ENCODE measurements at places on chromosomes 12 and 14.

DNA sequence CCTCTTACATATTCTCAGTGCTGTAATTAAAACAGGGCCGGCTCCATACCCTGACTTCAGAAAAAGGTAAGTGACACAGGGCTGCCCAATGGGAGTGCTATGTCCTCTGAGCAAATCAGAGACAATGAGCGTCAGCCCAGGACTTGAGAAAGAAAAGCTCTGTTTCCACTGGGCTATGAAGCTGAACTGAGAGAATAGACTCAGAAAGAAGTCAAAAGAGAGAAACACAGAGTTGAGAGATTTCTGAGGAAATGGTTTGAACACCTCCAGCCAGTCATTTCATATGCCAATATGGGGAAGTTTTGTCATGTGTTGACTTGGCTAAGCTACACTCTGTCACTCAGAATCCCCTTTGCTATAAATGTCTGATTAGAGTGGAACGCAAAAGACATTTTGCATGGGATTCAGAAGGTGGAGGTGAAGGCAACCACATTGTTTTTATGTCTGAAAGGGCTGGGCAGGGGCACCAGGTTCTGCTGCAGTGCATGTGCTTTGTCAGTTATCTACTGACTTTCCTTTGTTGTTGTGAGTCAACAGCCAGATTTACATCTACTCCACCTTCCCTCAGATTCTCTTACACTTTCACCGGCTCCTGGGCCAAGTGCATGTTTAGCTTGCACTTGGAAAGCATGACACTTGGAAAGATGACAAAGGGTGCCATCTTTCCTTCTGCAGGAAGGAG lies 313.3 kb downstream of the DUSP6 start:
- DNase-seq: peak; percentile 18

GRCh38 chr12:131923260-131923659 lies 5.8 kb upstream of the PUS1 start:
- DNase-seq: no peak

- DNase-seq: no peak
Measured at GRCh38 chr14:28766469-28766955, at the start of gene FOXG1. FOXG1 (plus strand) TSS chr14:28766787; CDS start chr14:28767280, 493 bp downstream.

DNA sequence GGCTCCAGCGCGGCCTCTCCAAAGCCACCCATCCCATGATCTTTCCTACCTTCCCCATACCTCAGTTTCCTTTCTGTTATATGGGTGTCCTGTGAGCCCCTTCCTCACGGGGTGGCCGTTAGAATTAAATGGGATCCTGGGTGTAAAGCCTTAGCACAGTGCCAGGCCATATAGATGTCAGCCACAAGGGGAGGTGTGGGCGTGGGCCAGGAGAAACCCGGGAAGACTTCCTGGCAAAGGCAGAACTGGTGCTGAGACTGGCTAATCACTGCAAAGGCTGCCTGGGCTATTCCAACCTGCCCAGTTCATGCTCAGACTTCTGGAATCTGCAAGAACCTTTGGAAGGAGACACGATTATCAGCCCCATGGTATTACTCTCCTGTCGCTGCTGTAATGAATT lies 11.0 kb upstream of the NCOR2 start:
- DNase-seq: no peak

- no peak for DNase-seq
Measured at GRCh38 chr12:94049718-94050117, 98.7 kb upstream of the PLXNC1 start.

GRCh38 chr12:124518051-124518932 lies 49.1 kb downstream of the NCOR2 start:
- DNase-seq: no peak

GRCh38 chr14:66508547-66508845 lies 549 bp downstream of the GPHN start:
- DNase-seq: no peak

DNA sequence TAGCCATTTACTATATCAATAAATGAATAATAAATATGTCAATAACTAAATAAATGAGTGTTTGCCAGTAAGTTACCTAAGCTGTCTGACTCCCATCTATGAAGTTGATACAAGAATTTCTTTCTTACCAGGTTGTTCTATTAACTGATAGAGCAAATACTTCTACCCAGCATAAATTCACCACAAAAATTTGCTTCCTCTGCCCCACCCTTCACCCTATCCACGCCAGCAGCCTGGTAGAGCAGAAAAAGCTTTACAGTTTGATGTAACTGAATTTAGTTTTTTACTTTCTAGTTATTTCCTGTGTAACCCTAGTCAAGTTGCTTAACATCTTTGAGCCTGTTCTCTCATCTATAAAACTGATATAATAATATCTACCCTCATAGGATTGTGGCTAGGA lies 94.9 kb upstream of the SLC16A7 start:
- DNase-seq: no peak

DNA sequence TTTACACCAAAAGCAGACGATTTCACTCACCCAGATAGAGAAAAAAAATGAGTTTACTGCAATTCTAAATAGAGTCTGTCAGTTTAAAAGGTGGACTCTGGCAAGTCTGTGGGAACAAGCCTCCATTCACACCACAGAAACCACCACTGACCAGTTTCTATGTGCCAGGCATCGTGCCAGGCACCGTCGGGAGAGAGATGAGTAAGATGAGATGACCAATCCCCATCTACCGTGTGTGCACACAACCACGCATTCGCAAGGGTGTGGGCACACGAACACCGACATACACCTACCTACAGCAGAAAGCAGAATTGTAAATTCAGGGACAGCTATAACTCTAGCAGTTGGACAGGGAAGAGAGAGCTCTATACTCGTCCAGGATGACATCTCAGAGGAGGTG lies 58.3 kb downstream of the PRIMA1 start:
- no peak for DNase-seq

GRCh38 chr14:47826809-47827208 lies 151.4 kb upstream of the MDGA2 start:
- no peak for DNase-seq

- no peak for DNase-seq
Measured at GRCh38 chr14:90535556-90536090, 138.8 kb downstream of the CALM1 start.

DNA sequence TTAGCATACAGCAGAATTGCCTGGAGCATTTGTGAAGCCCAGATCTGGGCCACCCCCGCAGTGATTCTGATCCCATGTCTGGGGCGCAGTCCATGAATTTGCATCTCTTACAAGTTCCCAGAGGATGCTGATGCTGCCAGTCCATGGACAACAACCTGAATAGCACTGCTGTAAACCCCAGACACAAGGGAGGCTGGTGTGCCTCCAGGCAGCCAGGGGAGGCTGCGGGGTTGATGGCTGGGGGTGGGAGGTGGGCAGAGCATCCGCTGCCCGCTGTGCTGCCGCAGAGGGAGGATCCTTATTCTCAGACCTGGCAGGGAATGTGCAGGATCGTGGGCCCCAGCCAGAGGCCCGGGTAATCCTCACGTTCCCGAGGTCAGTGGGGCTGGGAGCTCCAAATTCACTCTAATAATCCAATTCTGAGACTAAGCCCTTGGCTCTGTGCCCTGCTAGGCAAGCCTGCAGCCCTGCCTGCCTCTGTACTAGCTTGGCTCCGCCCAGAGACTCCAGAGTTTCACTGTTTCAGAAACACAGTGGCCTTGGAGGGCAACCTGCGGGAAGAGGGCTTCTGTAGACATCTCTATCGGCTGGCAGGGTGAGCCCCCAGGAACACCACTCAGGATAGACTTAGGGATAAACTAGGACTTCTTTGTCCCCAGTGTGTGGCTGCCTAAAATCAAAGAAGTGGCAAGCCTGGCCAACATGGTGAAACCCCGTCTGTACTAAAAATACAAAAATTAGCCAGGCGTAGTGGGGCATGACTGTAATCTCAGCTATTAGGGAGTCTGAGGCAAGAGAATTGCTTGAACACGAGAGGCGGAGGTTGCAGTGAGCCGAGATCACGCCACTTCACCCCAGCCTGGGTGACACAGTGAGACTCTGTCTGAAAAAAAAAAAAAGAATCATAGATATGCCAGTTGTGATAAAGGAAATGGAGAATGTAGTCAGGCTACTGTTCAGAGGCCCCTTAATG lies 17.8 kb upstream of the MLEC start:
- no peak for DNase-seq

DNA sequence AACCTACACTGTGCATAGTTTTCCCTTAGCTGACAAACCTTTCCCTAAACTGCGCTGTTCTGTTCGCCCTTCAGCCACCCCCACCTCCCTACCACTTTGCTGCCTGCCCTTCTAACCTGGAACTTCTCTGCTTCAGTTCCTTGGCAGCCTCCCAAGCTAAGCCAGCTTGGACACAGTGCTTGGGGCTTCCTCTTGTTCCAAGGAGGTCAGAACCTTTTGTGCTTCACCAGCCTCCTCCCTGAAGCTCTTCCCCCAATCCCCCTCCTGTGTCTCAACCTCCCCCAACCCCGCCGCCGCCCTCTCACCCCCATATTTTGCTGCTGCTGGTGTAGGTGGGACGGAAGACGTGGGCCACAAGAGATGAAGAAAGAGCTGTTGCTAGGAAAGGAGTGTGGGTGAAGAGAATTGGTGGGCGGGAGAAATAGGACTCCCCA lies 8.1 kb upstream of the RIC8B start:
- DNase-seq: peak; percentile 29

GRCh38 chr12:130846369-130846768 lies 7.3 kb upstream of the STX2 start:
- no peak for DNase-seq

DNA sequence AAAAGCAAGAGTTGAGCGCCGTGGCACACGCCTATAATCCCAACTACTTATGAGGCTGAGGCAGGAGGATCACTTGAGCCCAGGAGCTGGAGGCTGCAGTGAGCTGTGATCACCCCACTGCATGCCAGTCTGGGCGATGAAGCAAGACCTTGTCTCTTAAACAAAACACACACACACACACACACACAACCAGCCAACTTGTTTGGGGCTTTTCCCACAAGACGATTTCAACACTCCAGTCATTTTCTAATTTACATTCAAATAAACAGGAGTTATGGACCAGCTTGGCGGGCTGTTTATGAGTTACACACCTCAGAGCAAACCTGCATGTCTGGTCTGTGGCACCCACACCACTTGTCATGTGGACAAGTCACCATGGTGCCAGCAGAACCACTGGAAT lies 6.7 kb downstream of the GLTP start:
- no peak for DNase-seq

DNA sequence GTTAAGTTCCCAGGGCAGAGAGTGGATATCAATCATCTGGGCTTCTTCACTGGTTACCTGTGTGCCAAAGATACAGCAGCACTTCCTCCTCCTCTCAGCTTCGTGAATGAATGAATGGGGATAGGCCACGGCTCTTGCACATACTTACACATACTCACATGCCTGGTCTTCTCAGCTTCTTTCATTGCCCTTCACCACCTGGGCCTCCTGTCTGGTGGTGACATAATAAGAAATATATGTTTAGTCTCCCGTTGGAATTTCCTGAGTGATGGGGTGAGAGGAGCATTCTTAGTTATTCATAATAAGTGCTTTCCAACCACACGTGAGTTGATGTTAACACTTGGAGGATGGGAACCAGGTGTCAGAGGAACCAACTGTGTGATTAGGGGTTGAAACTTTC lies 268.1 kb upstream of the RMST start:
- no peak for DNase-seq

- DNase-seq: no peak
Measured at GRCh38 chr14:65749287-65749686, 336.8 kb downstream of the FUT8 start.

GRCh38 chr14:68501614-68502052 lies 291.2 kb downstream of the ZFP36L1 start:
- DNase-seq: no peak

DNA sequence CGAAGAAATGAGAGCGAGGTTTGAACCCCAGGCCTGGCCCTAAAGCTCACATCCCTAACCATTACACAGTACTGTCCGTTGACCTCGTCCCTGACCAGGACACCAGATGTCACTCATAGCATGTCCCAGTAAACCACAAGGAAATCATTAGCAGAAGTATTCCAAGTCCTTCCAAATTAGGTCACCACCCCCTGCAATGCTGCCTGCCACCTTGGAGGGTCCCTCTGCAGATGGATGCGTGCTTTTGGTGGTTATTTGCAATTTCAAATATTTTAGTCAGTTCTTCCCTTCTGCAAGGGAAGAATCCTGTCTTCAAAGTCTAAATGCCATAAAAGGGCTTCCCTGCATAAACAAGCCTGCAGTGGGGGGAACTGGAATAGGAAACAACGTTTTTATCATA lies 71.3 kb downstream of the CLMN start:
- DNase-seq: no peak

GRCh38 chr12:576615-577110 lies 86.6 kb downstream of the NINJ2 start:
- no peak for DNase-seq

DNA sequence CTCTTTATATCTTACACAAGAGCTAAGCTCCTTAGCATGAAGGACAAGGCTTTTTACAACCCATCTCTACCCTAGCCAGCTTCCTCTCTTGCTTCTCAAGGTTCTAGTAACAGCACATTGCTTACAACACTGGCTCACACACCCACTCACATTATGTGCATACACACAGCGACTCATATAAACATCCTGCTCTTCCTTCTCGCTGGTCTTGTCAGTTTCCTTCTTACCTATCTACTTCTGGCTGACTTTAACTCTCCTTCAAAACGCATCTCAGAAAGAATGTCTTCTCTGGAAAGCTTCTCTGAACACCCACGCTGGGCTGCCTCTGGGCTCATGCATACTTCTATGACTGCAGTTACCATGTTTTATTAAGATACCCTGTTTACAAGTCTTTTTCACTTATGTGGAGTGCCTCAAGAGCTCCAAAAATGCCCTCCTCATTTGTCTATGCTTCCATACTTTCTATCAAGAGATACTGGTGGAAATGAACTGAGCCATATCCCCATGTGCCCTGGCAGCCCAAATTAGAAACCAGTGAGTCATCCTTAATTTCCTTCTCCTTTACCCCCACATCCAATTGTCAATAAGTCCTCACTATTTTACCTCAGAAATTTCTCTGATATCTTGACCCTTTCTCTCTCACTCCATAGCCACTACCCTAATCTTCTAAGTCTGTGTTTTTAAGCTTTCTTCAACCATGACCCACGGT lies 126.9 kb upstream of the KRAS start:
- peak; percentile 43 for DNase-seq

DNA sequence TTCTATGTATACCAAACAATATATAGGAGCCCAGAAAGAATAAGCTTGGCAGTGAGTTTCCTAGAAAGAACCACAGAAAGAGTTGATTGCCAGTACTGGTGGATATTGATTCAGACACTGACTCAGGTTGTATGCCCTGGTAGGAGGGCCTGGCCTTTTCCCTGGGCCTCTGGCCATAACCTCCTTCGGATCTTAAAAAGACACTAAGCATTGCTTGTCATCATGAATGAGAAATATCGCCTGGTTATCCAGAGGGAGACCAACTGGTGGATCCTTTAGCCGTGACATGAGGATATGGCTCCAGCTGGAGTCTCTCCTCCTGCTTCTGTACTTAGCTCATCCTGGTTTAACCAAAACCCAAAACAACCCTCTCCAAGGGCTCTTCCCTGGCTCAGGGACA lies 231.5 kb downstream of the MSRB3 start:
- DNase-seq: no peak

DNA sequence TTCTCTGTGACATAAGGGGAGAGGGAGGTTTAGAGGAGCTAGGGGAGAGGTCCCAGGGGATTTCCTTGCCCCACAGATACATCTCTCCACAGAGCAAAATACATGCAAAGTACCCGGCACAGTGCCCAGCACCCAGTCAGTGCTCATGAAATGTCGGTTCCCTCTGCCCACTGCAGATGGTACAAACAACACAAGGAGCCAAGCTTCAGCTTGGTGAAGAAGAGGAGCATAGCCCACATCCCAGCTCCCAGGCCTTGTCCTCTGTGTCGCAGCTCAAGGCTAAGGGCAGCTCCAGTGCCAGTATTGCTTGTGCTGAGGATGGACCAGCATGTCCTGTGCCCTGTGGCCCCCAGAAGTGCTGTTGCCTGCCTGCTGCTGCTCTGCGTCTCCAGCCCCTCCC lies 35.0 kb upstream of the FKBP4 start:
- DNase-seq: no peak

- DNase-seq: no peak
Measured at GRCh38 chr12:45989287-45989686, 1.1 kb downstream of the SCAF11 start.
